Hippocampal formation (tissue), 2 donors: ENCODE measurements at places on chromosomes 6 and 20.
A peak's percentile ranks its signal among the peaks of the same experiment; 100 is the strongest.

- no peak for DNase-seq
These were observed 680.5 kb downstream of the QKI start for GRCh38 chr6:164095056-164095455.

DNA sequence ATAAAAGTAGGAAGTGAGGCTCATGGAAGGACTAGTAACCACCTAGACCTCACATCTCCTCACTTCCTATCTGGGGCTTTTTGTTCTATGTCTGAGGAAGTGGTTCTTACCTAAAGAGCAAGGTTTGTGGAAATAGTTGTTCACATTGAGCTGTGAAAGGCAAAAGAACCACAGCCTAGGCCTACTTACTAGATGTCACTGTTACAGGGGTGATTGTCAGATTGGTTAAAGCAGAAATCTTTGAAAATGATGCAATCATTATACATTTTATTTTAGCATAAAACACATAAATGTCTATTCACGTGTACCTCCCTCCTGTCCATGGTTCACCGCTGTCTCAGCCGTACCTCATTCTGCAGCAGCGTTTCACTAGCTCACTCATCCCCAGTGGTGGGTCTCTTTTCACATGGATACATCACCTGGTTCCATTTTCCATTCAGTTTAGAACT is 268.8 kb downstream of the TMEM242 start:
- DNase-seq, result no peak

- no peak for DNase-seq
These were observed 54.5 kb downstream of the TMEM242 start for GRCh38 chr6:157268835-157269234.

GRCh38 chr6:130138909-130139242 is 83.9 kb downstream of the SAMD3 start:
- no peak for DNase-seq

DNA sequence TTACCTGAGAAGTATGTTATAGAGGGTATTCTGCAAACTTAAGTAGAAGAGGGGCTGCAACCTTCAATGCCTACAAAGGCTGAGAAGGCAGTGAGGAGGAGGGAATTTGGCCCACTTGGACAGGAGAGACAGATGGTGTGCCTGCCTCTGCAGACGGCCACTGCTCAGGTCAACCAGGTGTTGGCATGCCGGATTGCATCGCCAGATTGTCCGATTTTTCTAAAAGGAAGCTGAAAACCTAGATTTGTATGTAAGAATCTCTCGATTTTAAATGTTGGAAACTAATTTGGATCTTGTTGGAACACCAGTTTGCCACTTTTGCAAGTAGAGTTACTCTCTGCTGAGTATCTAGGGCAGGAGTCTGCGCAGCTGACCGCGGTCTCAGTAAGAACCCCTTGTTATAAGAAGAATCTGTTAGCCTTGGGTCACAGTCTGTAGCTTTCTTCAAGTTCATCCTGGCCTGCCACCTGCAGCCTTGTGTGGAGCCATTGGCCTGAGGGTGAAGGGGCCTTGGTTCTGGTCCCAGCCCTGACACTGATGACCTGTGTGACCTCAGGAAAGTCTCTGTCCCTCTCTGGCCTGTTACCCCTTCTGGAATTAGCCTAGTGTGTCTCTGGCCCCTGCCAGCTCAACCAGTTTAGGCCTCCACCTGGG is 54.4 kb downstream of the TGM2 start:
- no peak for DNase-seq

DNA sequence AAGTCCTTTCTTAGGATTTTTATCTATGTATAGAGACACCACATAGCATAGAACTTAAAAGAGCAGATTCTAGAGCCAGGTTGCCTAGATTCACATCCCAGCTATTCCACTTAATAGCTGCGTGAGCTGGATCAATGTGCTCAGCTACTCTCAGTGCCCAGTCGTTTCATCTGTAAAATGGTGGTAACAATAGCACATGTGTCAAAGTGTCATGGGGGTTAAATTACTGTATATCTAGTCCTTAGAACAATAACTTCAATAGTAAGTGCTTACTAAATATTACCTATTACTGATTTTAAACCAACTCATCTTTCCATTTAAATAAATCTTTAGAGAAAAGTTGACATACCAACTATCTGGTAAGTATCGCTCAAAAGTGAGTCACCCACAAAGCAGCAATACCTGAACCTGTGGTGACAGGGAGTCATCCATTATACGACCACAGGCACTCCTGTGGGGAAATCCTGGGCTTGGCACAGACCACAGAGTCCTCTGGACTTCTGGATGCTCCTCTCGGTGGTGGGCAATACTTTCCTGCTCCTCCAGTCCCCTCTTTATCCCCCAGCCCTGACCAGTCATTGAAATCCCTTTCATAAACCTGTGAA is 154.8 kb downstream of the PDSS2 start:
- no peak for DNase-seq

DNA sequence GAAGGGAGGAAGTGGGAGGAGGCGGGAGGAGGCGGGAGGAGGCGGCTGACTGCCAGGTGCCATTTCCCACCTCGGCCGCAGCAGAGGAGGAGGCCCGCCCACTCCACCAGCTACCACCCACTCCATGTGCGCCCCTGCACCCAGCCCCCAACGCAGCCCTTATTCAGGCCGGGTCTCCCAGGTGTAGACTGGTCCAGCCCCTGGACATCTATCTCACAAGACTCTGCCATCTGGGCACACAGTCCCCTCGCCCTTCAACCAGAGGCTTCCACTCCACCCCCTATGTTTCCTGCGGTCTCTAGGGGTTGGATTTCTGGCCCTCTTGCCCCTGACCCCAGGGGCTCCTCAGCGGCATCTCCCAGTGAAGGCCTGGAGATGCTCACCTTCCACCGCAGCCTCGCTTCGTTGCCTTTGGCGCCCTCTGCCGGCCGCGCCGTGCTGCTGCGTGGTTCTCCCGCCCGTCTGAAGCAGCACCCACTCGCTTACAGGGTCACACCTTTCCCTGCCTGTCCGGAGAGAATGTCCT is 32.6 kb upstream of the FAM83D start:
- DNase-seq, result peak; percentile 56

GRCh38 chr6:137001977-137002302 is 42.8 kb downstream of the IL20RA start:
- no peak for DNase-seq

DNA sequence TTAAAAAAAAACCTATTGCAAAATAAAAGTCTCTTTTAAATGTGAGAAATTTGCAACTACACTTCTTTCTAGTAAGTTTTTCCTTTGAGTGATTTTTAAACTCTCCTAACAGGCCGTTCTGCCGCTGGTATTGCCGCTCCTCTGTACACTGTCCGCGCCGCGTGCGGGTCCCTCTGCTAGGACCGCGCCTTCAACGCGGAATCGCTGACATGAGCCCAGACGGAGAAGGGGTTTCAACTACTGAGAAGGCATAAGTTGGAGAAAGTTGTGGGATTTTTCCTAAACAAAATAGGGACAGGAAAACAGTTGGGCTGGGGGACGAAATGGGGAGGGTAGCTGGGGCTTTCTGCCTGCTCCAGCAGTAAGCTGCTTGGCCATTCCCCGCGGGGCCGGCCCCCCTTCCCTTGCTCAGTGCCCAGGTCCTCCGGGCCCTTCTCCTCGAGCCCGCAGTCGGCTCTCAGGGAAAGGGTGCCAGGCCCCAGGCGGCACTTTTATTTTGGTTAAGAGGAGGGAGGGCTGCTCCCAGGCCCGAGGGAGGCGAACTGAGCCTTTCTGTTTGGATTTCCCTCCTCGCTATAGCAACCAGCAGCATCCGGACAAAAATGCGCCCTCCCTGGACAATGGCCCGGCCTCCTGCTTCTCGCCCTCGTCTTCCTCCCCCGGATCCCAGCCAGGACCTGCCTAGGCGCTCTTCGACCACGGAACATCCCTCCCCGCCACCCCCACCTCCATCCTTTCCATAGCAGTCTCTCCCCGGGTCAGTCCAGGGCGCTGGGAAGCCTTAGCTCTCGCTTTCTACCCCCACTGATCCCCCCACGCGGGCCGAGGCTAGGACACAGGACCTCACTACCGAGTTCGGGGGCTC is 6.8 kb upstream of the POU3F2 start:
- peak; percentile 68 for DNase-seq

GRCh38 chr20:19269737-19270340 is 57.4 kb downstream of the SLC24A3 start:
- no peak for DNase-seq

DNA sequence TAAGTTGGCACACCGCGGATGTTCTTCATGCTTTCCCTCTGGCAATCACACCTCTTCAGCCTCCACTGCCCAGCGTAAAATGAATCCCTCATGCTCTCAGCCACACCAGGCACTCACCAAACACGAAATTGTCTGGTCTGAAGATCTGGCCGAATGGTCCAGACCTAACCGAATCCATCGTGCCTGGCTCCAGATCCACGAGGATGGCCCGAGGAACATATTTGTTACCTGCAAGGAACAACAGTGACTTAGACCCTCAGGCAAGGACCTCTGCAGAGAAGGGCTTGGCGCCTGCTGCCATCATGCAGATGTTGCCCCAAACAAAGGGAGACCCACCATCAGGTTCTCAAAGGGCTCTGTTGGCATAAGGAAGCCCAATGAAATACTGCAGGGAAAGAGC is 1.4 kb downstream of the TUBB2B start:
- no peak for DNase-seq

GRCh38 chr20:3797592-3798372 is 1.7 kb downstream of the CDC25B start:
- no peak for DNase-seq

- no peak for DNase-seq
These were observed 11.1 kb upstream of the RIPK1 start for GRCh38 chr6:3057063-3057770.

DNA sequence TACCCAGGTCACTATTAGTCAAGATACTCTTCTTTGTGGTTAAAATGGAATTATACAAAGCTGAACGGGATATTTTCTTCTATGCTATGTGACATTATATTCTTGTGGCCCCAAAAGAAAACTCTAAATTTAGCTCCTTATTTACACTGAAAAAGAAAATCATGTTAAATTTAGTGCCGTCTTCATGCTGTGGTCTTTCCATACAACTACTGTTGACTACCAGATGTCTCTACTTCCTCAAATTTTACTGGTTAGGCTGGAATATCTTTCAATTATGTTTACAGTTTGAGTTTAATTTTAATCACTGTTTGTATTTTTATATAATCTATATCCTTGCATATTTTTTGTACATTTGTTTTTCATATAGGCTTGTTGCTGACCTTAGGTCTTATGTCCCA is 95.6 kb upstream of the FOXO3 start:
- DNase-seq, result no peak

DNA sequence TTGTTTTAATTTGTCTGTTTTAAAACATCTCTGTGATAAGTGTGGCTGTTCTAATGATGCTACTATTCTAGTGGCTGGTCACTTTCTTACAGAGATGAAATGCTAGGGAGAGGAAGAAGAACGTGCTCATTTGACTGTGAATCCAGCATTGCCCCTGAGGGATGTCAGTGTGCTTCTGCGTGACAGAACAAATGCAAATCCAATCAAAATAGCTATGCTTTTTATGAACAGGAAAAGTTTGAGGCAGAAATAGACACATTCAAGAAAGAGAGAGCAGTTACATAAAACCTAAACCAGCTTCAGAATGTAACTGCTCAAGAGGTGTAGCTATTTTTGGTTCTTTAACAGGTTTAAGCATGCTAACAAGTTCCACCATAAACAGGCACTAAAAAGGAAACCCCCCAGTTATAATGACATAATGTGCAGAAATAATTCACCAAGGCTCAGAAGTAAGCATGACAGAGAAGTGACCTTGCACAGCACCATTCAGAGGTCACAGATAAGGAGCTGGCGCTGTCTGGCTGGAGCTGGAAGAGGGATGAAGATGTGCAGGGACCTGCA is 385.3 kb downstream of the EPM2A start:
- DNase-seq, result no peak

- no peak for DNase-seq
These were observed 12.1 kb downstream of the FOXS1 start for GRCh38 chr20:31833130-31833930.

DNA sequence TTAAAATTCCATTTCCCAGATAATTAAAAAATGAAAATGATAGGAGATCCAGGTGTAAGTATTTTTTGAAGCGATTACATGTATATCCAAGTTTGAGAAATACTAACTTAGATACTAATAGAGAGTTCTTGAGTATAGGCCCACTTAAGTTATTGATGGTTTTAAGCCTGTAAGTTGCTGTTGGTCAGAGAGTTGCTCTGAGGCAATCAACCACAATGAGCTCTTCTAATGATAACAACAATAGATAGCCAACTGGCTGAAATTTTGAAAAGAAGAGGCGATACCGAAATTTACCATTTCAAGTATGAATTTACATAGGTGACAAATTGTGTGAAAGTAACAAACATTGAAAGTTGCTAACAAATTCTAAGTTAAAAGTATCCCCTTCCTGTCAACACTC is 209.5 kb downstream of the MANEA start:
- no peak for DNase-seq

DNA sequence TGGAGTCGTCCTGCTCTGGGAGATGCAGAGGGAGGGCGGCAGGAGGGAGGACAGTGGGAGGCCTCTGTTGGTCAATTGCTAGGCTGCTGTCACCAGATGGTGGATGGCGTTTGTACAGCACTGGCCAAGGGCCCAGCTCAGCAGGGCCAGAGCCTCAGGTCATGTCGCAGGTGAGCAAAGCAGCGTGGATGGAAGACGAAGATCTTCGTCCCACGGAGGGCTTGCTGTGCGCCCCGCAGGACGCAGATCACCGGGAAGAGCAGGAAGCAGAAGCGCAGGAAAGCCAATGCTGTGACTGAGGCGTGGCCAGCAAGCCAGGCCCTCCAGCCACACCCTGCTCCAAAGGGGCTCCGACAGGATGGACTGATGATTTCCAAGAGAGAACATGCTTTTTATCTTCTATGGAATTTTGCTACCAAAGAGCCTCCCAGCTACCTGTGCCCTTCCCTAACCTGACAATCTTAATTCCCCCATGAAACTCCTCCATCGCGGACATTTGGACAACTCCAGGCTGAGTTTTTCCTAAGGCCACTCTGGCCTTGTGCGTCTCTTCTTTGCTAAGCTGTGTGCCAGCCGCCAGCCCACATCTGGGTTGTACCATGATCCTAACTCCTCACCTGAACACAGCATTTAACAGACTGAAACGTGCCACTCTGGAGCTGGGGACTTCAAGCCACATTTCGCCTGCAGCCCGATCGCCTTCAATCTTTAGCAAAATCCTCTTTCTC is 3.5 kb upstream of the SLCO4A1 start:
- DNase-seq, result no peak

DNA sequence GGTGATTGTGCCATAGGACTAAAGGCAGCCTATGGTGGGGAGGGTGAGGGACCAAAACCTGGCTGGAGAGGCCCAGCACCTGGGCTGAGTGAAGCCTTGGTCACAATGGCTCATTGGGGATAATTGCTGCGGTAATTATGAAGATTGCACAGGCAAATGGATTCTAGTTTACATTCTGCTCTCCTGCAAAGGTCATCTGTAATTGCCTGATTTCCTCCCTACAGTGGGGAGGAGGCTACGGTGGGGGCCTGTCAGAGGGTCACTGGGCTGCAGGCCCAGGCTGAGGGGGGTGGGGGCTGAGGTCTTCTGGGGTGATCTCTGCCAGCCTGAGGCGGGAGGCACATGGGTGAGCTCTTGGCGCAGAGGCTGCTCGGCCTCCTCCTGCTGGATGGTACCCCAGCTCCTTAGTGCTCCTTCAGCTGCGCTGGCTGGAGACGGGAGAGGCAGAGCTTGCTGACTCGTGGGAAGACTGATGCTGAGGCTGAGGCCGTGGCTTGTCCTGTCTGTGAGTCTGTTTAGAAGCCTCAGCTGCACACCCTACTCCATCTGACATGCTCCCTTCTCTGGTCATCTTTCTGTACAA is 30.3 kb downstream of the PACSIN1 start:
- no peak for DNase-seq

GRCh38 chr6:129661536-129662405 is 48.2 kb downstream of the ARHGAP18 start:
- no peak for DNase-seq
